ENCODE measurements at places on chromosomes 3 and 15.
A peak's percentile ranks its signal among the peaks of the same experiment; 100 is the strongest.

GRCh38 chr15:60798821-60799220, 319.9 kb upstream of the ICE2 start:
- peak; percentile 64 for DNase-seq

DNA sequence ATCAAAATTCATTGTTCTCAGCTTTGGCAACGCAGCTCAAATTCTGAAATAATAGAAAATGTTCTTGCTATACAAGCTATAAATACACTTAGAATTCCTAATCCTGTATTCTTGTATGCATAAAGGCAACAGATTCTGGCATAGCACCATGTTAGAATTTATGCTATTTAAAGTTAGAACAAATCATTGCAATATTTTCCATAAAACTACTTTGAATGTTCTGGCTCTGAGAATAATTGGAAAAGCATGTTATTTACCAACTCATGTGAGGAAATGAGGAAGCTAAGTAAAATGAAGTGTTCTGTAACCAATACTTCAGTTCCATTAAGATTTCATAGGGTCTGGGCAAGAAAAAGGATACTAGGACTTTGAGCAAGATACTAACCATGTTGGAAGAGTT, 888.9 kb downstream of the SQOR start:
- no peak for DNase-seq

DNA sequence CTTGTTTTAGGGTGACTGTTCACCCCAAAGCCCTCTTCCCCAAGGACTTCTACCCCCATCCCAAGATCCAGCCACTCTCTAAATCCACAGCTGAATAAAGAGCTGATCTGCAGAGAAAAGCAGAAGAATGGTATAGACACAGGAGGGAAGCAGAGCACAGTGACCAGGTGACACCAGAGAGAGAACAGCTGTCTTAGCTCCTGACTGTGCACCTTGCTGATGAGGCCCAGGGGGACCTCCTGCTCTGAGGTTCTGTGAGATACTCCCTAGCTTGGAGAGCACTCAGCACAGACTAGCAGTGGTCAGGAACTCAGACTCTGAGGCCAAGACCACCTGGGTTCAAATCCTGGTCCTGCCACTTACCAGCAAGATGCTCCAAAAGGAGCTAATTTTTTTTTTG, 17.7 kb downstream of the MCF2L2 start:
- DNase-seq = no peak

GRCh38 chr3:188205992-188206416, 52.0 kb downstream of the LPP start:
- DNase-seq = no peak

- DNase-seq = no peak
Observed at GRCh38 chr3:15498431-15499214, 22.9 kb downstream of the COLQ start.
